ENCODE measurements at places on chromosomes 12 and 14. TPM values are rescaled to one million over a fixed set of nuclear protein-coding genes. Genes with fewer than 3 reads are reported as not detected.
A peak's percentile ranks its signal among the peaks of the same experiment; 100 is the strongest.

- no peak for DNase-seq
Observed at GRCh38 chr12:108016022-108016564, 113.0 kb upstream of the WSCD2 start.

- DNase-seq: no peak
Observed at GRCh38 chr12:110679201-110679600, 9.7 kb downstream of the HVCN1 start.

- DNase-seq: no peak
Observed at GRCh38 chr12:118541934-118542333, 165.6 kb downstream of the SUDS3 start.

- no peak for DNase-seq
Observed at GRCh38 chr14:32022938-32023466, 54.1 kb upstream of the ARHGAP5 start.

DNA sequence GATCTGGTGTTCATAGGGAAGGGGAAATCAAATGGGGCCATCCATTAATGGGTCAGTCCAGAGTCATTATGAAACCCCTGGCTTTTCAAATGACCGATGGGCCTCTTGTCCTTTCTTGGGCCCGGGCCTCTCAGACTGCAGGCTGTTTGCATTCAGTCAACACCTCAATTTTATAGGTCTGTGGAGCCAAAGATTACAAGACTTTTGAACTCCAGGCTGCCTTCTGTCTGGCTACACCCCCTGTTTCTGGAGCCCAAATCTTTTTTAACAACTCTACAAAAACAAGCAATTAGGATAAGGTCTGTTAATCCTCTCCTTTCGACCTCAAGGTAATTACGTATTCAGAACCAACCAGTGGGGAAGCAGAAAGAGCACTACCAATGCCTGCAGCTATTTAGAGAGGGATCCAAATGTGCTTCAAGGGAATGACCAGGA, 35.6 kb downstream of the DUSP6 start:
- no peak for DNase-seq

- no peak for DNase-seq
Observed at GRCh38 chr14:38387821-38388220, 131.9 kb upstream of the CLEC14A start.

GRCh38 chr12:53181935-53182334, 1.2 kb upstream of the CSAD start:
- DNase-seq: no peak

DNA sequence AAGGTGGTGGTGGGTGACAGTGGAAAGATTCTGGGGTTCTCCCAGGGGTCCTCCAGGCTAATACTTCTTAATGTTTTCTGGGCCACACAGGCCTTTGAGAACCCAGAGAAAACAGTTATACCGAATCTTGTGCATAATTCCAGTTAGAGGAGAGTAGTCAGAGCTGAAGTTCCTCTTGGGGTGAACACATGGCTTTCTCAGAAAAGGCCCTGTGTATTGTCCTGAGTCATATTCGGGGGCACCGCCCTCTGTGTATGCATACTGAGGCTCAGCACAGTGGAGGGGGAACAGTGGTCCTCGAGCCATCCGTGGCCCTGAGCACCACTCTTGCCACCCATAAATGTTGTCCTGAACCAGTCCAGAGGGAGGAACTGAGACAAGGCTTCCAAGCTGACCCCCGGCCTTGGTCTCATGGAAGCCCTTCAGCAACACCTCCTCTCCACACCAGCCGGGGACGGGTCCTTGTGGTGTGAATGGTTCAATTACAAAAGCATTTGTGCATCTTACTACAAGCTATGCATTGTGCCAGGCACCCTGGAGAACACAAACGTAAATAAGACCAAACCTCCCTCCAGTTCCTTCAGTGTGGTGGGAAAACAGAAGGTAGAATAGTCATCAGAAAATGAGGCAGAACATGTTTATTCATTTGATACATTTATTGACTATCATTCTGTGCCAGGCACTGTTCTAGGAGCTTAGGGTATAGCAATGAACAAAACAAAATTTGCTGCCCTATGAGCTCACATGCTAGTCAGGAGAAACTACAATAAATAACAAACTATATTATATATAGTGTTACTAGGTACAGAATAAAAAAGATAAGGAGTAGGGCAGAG, 9.9 kb downstream of the DHRS2 start:
- no peak for DNase-seq

DNA sequence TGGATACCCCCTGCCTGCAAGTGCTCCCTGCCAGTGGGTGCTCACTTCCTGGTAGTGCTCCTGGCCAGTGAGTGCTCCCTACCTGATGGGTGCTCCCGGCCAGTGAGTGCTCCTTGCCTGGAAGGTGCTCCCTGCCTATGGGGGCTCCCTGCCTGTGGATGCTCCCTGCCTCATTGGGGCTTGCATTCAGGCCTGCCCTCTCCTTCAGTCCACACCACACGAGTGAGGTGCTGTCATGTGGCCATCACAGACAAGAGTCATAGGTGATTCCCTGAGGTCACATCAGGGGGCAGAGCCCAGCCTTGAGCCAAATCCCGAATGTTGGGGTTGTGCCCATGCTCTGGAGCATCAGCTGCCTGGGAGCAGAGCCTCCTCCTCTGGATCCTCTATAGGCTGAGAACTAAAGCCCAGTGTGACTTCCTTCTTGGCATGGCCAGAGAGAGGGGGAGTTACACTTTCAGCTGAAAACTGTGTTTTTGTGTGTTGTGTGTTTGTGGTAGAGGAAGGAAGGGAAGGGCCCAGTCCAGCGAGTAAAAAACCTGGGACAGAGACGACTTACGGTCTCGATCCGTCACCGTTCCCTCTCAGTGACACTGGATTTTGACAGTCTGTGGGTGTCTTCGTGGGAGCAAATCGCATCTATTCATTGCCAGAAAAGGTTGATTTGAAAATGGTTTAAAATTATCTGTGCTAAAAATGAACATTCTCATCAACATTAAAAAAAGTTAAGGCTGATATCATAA, 136.0 kb downstream of the ADGRD1 start:
- peak; percentile 29 for DNase-seq

DNA sequence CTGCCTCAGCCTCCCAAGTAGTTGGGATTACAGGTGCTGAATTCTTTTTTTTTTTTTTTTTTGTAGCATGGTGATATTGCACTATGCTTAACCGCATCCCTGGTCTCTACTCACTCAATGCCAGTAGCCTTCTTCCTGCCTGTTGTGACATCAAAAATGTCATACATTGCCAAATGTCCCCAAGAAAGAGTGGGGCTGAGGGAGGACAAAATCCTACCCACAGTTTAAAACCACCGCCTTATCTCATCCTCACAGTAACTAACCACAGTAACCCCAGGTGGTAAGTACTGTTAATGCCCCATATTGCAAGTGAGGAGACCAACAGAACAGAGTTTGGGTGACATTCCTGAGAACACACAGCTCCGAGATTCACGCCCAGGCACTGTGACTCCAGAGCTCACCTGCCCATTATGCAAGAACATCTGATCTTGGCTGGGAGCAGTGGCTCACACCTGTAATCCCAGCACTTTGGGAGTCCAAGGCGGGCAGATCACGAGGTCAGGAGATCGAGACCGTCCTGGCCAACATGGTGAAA, 19.6 kb downstream of the MORN3 start:
- no peak for DNase-seq

GRCh38 chr14:54383835-54384234, 13.0 kb upstream of the CDKN3 start:
- no peak for DNase-seq

GRCh38 chr12:31278424-31278823, 47.5 kb downstream of the SINHCAF start:
- no peak for DNase-seq

- DNase-seq: no peak
Observed at GRCh38 chr12:7915661-7916403, 20.2 kb downstream of the SLC2A3 start.

DNA sequence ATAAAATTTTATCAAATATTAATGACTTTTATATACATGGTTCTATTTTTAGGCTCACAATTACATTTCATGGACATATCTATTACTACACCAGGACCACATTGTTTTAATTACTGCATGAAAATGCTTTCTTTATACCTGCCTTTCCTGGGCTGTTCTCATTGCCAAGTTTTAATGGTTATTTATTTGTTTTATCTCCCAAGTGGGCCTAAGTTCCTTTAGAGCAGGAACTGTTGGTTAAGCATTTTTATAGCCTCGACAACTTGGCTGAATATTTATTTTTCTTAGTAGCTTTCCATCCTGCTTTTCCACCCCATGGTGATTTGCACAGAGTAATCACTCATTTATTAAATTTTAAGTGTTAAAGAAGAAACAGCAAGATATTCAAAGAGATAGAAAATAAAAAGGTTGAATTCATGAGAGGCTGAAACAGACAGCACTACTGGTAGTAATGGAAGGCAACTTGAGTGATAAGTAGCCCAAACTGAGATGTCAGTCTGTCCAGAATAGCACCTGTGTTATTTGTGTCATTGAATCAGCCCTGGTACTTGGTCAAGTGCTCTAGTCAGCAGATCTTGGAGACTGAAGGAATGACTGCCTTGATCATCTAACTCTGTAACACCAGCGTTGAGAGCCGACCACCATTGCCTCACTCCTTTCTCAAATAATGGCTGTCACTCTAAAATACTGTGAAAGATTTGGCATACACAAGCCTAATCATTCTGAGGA, 119.1 kb upstream of the EGLN3 start:
- DNase-seq: no peak

DNA sequence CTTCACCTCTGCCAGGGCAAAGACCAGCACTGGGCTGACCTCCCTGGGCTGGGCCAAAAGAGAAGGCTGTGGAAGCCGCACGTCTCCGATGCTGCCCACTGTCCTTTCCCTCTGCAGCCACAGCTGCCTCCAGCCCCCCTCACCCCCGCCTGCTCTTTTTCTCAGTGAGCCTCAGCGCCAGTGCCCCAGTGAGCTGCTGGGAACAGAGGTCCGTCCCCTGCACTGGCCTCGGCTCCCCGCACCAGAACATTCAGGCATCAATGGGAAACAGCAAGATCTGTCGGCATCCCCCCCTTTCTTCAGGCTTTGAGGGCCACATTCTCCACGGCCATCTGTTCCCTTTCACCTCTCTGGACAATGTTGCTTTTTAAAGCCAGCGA, 398.1 kb downstream of the ZFP36L1 start:
- DNase-seq: no peak

DNA sequence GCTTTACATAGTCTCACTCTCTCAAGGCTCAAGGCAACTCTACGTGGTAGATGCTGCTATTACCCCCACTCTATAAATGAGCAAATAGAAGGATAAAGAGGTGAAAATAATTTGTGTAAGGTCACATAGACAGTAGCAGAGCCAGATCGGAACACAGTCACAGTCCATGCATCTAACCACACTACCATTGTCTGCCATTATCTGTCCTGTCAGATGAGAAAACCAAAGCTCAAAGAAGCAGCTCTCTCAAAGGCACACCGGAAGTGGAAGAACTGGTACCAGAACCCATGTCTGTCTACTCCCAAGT, 134.4 kb upstream of the NUDT4 start:
- no peak for DNase-seq

- DNase-seq: peak; percentile 72
Observed at GRCh38 chr12:124734224-124734788, 129.4 kb downstream of the SCARB1 start.

DNA sequence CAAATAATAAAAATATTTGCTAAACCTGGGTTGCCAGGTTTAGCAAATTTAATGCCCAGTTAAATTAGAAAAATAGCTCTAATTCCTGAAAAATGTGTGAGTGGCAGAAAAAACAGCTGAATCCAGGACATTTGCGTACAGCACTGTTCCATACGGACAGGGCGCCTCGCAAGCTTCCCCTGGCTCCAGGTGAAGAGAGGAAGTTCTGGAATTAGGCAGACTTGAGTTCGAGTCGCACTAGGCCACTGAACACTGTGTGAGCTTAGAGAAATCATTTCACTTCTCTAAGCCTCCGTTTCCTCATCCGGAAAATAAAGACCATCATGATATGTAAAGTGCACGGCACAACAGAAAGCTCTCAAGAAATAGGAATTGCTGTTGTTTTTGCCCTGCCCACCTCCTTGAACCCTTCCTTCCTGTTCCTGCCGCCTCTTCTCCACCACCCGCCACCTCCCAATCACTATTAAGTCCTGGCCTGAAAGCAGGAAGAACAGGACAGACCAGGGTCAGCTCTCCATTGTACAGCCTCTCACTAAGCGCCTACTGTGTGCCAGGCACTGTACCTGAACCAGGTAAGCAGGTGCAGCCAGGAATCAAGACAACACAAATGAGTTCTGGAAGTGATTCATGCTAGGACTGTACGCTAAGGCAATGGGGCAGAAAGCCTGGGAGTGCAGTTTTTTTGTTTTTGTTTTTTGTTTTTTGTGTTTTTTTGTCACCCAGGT, 763 bp upstream of the PHETA1 start:
- DNase-seq: no peak

- no peak for DNase-seq
Observed at GRCh38 chr12:125069616-125070015, 4.4 kb downstream of the AACS start.

GRCh38 chr14:57530571-57530970, 36.9 kb upstream of the CCDC198 start:
- DNase-seq: no peak

GRCh38 chr12:101570047-101570446, 24.7 kb upstream of the MYBPC1 start:
- no peak for DNase-seq

DNA sequence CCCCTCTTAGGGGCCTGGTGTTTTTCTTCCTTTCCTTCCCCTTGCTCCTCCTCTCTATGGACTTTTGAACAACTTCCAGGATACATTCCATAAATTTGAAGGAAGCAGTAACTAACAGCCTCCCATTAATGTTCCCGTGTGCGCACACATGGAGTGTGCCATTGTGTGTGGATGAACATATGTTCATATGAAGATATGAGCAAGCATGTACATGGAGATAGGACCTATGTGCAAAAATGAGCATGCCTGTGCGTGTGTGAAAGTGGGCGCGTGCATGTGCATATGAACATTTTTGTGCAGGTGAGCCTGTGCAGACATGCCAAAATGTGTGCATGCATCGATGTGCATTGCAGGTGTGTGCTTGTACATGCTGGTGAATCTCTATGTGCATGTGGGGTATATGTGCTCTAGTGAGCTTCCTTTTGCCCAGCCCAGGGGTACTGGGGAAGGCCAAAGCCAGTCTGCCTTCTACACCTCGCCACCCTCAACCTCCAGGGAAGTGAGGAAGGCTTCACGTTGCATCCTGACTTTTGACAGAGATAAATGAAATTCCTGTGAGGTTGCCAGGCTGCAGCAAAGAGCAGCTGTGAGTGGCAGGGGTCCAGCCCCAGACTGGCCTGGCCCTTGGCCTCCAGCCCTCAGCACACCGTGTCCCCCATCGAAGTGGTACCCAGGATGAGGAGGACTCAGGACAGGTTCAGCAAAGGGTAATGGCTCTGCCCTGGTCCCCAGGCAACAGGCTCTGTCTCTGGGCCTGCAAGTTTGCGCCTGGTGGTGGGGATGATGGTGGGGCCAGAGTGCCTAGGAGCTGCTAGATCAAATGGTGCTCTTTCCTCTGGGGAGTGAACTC, 21.1 kb upstream of the PGF start:
- no peak for DNase-seq

The MBIP gene
- 8.0 TPM for total RNA-seq

The OR6C2 gene
- not detected for total RNA-seq

The LMO3 gene
- 2.3 TPM for total RNA-seq

The GXYLT1 gene
- total RNA-seq: 4.3 TPM

The SIX1 gene
- total RNA-seq: not detected

The DDX51 gene
- total RNA-seq: 10.3 TPM

The GLTP gene
- total RNA-seq: 18.6 TPM

The GALNT8 gene
- total RNA-seq: 2.9 TPM

Measured in Right ventricle myocardium superior (tissue), 1 donor.